ENCODE measurements at places on chromosomes 1 and 21. TPM values are rescaled to one million over a fixed set of nuclear protein-coding genes. Genes with fewer than 3 reads are reported as not detected.

- H3K27ac ChIP-seq, result no peak overlapping the region
- H3K36me3 ChIP-seq, result no peaks in the 10 kb centered on the region
- H3K27me3 ChIP-seq, result no peaks in the 10 kb centered on the region
- peak; percentile 32 for DNase-seq
These were observed 152.7 kb downstream of the DAB1 start for GRCh38 chr1:57270927-57271698.

DNA sequence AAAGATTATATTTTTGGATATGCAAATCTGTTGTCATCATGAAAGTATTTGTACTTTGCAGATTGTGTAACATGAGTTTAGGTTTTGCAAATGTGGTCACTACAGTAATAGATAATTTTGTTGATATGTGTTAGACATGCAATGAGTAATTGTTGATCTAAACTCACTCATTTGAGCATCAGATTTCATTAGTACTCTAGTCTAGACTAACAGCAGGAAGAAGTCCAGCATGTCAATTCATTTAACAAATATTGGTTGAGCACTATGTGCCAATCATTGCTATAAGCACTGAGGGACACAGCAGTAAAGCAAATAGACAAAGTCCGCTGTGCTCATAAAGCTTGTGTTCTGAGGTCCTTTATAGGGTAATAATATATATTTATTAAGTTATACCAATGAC is 350.0 kb downstream of the USP25 start:
- H3K36me3 ChIP-seq, result no peaks in the 10 kb centered on the region
- no peak overlapping the region for H3K4me3 ChIP-seq
- peaks cover 7% of the 10 kb centered on the region for H3K4me1 ChIP-seq
- peak; percentile 20 for DNase-seq
- H3K27ac ChIP-seq, result no peak overlapping the region

- H3K36me3 ChIP-seq, result no peaks in the 10 kb centered on the region
- H3K4me3 ChIP-seq, result no peak overlapping the region
- H3K27me3 ChIP-seq, result no peaks in the 10 kb centered on the region
- no peak for DNase-seq
- no peak overlapping the region for H3K27ac ChIP-seq
These were observed 50.0 kb downstream of the CNIH3 start for GRCh38 chr1:224666078-224666477.

- peaks cover 9% of the 10 kb centered on the region for H3K36me3 ChIP-seq
- H3K4me3 ChIP-seq, result no peak overlapping the region
- no peaks in the 10 kb centered on the region for H3K27me3 ChIP-seq
- no peak for DNase-seq
These were observed 15.2 kb downstream of the EPHX1 start for GRCh38 chr1:225825078-225825477.

DNA sequence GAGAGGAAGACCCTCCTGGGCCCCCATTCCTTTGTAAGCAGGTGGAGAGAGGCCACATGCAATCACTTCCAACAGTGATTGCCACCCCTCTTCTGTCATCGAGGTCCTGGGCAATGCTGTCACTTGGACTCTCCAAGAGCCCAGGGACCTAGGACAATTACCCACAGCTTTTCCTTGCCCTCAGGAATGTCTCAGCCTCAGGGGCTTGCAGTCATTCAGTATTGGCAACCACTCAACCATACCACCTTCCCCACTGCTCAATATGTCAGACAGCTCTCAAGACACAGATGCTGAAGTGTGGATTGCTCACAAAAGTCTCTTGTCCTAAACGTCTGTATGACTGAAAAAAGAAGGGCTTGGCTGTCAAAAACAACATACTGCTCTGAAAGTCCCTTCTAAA is 87.8 kb downstream of the PTPN14 start:
- peak overlapping the region; percentile 63 for H3K27ac ChIP-seq
- H3K27me3 ChIP-seq, result no peaks in the 10 kb centered on the region
- no peak overlapping the region for H3K4me3 ChIP-seq
- peaks cover 62% of the 10 kb centered on the region for H3K4me1 ChIP-seq

DNA sequence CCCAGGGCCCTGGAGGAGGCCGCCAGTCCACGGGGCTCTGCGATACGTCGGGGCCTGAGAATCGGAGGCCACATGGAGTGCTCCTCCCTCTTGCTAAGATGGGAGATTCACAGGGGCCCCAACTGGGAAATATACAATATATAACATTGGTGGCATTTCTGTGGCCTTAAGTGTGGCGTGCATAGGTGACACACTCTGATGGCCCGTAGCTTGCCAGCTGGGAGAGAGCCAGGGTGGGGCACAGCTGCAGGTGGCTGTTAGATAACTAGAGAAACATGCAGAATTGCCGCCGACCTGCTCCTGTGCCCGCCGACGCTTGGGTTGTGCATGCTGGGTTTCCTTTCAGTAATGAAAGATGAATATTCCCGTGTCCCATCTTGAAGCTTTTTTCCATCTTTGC is 30.1 kb downstream of the UMODL1 start:
- H3K4me1 ChIP-seq, result peaks cover 6% of the 10 kb centered on the region
- H3K27ac ChIP-seq, result no peak overlapping the region
- no peaks in the 10 kb centered on the region for H3K27me3 ChIP-seq
- no peak overlapping the region for H3K4me3 ChIP-seq

GRCh38 chr1:211912038-211912437 is 81.5 kb upstream of the LPGAT1 start:
- DNase-seq, result peak; percentile 45
- H3K4me3 ChIP-seq, result no peak overlapping the region
- H3K27me3 ChIP-seq, result peaks cover 21% of the 10 kb centered on the region

GRCh38 chr1:23763041-23763577 is 15.1 kb upstream of the PITHD1 start:
- no peaks in the 10 kb centered on the region for H3K27me3 ChIP-seq
- no peak for DNase-seq
- H3K4me1 ChIP-seq, result no peaks in the 10 kb centered on the region
- H3K27ac ChIP-seq, result no peak overlapping the region

DNA sequence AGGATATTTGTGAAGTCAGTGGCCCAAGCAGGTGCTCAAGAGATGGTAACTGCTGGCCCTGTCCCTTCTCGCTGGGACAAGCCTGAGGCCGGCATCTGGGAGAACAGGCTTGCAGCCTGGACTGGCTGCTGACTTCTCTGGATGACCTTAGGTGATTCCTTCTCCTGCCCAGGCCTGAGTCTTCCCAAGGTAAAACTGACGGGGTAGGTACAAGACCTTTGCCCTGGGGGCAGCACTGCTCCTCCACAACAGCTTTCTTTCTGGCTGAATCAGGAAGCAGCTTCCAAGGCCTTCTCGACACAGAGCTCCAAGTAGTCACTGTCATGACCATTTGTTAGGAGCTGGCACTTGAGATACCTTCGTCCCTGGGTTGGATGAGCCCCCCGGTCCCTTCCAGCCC is 59.6 kb downstream of the DMRTB1 start:
- H3K36me3 ChIP-seq, result no peaks in the 10 kb centered on the region
- no peaks in the 10 kb centered on the region for H3K4me1 ChIP-seq
- DNase-seq, result no peak
- H3K27ac ChIP-seq, result no peak overlapping the region
- peaks cover 6% of the 10 kb centered on the region for H3K27me3 ChIP-seq

DNA sequence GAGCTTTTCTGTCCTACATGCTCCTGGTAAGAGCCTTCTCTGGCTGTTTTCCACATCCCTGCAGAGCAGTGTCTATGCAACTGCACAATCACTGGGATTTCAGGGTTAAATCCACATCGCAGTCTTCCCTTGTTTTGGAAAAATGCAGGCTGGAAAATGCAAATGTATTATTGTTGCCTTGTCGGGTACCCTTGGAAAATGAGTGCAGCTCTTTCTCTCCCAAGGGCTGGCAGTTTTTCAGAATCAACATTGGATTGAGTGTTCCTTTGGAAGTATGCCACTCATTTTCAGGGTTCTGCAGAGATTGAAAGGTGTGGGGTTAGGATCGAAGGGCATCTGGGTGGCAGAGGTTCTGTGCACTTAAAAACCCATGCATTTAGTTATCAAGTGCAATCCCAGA is 3.2 kb downstream of the NOS1AP start:
- H3K27me3 ChIP-seq, result no peaks in the 10 kb centered on the region
- H3K27ac ChIP-seq, result no peak overlapping the region
- no peaks in the 10 kb centered on the region for H3K36me3 ChIP-seq

OR2AK2 gene
- not detected for total RNA-seq

CACNA1S gene
- not detected for total RNA-seq

Data from MCF 10A (cell line).